ENCODE measurements at places on chromosomes 6 and 20. TPM values are rescaled to one million over a fixed set of nuclear protein-coding genes. Genes with fewer than 3 reads are reported as not detected.

DNA sequence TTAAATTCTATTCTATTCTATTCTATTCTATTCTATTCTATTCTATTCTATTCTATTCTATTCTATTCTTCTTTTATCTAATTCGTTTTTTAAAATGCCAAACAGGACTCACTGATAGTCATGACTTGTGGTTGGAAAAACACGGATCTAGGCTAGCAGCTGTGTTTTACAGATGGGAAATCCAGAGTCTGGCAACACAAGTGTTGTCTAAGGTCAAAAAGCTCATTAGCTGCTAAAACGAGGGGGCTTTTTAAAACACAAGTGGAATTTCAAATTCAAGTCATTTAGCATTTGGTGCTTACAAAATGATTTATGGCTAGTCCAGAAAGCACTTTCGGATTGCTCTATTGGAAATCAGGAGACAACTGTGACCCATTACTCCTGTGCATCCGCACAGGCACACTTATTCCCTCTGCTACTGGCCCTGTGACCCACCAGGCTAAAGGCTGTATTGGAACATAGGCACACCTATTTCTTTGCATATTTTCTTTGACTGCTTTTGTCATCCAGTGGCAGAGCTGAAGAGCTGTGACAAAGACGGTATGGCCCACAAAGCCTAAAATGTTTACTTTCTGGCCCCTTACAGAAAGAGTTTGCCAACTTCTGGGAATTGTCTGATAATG, 17.8 kb upstream of the MLIP start:
- no peak overlapping the region for H3K4me3 ChIP-seq
- H3K4me1 ChIP-seq = peaks cover 4% of the 10 kb centered on the region
- H3K27ac ChIP-seq = no peak overlapping the region

- peaks cover 29% of the 10 kb centered on the region for H3K36me3 ChIP-seq
- H3K27ac ChIP-seq = peak overlapping the region; percentile 44
- H3K4me3 ChIP-seq = no peak overlapping the region
- no peak for DNase-seq
- H3K4me1 ChIP-seq = no peaks in the 10 kb centered on the region
These were observed 77.9 kb downstream of the PHF20 start for GRCh38 chr20:35849706-35850105.

DNA sequence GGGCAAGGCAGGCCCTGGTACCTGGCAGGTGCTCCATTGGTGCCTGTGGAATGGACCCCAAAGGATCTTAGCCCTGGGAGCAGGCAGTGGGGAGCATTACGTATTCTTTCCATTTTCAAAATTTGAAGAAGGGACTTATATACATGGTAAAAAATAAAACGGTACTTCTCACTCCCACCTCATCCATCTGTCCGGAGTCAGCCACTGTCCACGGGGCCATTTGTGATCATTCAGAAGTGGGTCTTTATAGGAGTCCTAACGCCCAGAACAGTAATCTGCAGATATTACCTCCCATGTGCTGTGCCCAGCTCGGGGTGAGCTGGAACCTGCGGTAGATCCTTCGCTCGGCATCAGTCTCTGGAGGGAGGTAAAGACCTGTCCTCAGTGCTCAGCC, 110.4 kb downstream of the SYCP2 start:
- H3K27me3 ChIP-seq = peaks cover 23% of the 10 kb centered on the region
- H3K4me3 ChIP-seq = no peak overlapping the region
- no peaks in the 10 kb centered on the region for H3K36me3 ChIP-seq
- peaks cover 14% of the 10 kb centered on the region for H3K4me1 ChIP-seq
- DNase-seq = no peak
- no peak overlapping the region for H3K27ac ChIP-seq

- H3K36me3 ChIP-seq = peaks cover 3% of the 10 kb centered on the region
- H3K27me3 ChIP-seq = no peaks in the 10 kb centered on the region
- peak overlapping the region; percentile 30 for H3K27ac ChIP-seq
- DNase-seq = peak; percentile 21
- no peak overlapping the region for H3K4me3 ChIP-seq
- peaks cover 47% of the 10 kb centered on the region for H3K4me1 ChIP-seq
These were observed 342.7 kb downstream of the PRL start for GRCh38 chr6:21953831-21954801.

DNA sequence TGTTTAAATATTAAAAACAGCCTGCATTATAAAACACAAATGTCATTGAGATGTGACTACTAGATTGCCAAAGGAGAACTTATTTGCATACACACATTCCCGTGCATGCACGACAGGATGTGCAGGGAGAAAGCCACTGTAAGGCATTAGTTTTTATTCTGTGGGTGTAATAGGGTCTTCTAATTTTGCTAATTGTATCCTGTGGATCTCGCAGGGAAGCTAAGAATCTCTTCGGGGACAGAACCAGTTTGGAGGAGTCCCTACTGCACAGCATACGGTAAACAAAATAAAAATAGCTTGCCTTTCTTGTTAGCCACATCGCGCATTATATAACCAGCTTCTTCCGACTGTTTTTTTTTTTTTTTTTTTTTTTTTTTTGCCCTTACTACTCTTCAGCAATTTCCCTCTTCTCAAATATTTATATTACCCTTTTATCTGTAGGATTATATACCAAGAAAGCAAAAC, 2.0 kb downstream of the ATXN1 start:
- H3K4me3 ChIP-seq = peak overlapping the region; percentile 87
- DNase-seq = no peak
- H3K27me3 ChIP-seq = peaks cover 26% of the 10 kb centered on the region
- H3K4me1 ChIP-seq = peaks cover 40% of the 10 kb centered on the region
- H3K27ac ChIP-seq = no peak overlapping the region

DNA sequence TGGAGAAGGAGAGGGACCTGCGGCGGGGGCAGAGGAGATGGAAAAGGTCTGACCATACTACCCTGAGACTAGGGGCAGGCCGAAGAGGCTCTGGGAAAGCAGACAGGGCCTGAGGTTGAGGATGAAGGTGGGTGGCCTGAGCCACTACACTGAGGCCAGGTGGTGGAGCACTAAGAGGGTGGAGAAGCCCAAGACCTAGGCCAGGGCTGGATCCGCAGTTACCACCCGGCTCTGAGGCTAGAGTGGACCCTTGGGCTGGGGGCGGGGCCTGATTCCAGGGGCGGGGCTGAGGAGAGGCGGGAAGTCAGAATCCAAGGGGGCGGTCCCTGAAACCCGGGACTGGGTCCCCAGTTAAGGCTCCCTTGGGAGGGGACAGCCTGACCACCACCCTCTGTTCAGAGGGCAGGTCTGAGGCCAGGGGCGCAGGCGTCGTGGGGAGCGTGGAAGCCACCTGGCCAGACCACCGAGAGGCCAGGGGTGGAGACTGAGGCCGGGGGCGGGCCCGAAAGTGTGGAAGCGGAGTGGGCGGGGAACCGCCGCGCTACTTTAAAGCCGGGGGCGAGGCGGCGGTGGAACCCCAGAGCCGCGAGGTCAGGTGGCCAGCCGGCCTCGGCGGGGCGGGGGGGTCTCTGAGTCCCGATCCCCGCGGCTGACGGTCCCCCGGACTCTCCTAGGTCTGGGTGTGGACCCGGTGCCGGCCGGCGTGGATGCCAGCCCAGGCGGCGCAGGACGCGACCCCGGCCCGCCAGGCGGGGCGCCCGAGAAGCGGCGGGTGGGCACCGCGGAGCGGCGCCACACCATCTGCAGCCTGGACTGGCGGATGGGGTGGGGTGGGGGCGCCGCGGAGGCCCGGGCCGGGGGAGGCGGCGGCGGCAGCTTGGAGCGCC, 8.3 kb downstream of the CCM2L start:
- H3K4me1 ChIP-seq = peaks cover 34% of the 10 kb centered on the region
- peak; percentile 96 for DNase-seq
- 0 out of 2 replicates have a peak, but pooled peaks cover 3% of the 10 kb centered on the region for H3K36me3 ChIP-seq
- H3K27me3 ChIP-seq = peaks cover 16% of the 10 kb centered on the region
- peak overlapping the region; percentile 96 for H3K27ac ChIP-seq

GRCh38 chr6:150072201-150072600, 3.3 kb upstream of the ULBP3 start:
- no peak overlapping the region for H3K27ac ChIP-seq
- H3K4me1 ChIP-seq = peaks cover 14% of the 10 kb centered on the region

GRCh38 chr20:61557621-61558020, 305.6 kb downstream of the CDH4 start:
- H3K27ac ChIP-seq = no peak overlapping the region
- H3K27me3 ChIP-seq = peaks cover 27% of the 10 kb centered on the region
- H3K36me3 ChIP-seq = peaks cover 4% of the 10 kb centered on the region
- peaks cover 16% of the 10 kb centered on the region for H3K4me1 ChIP-seq
- DNase-seq = no peak

DNA sequence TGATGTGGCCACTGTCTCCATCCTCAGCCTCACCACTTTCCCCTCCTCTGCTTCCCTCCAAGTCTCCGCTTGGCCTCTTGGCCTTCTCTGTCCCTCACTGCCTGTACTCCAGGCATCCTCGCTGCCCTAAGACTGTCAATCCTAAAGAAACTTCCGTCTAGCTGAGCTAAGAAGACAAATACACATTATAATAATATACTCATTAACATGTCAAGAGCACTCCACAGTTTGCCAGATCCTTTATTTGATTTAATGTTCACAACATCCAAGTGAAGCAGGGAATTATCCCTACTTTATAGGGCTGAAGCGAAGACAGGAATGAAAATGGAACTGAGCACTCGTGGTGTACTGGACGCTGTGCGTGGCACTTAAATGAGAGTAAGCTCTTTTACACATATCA, 72.4 kb upstream of the SLC22A23 start:
- peaks cover 14% of the 10 kb centered on the region for H3K4me1 ChIP-seq
- H3K4me3 ChIP-seq = no peak overlapping the region
- H3K36me3 ChIP-seq = no peaks in the 10 kb centered on the region
- no peak for DNase-seq
- peaks cover 2% of the 10 kb centered on the region for H3K27me3 ChIP-seq
- no peak overlapping the region for H3K27ac ChIP-seq

DNA sequence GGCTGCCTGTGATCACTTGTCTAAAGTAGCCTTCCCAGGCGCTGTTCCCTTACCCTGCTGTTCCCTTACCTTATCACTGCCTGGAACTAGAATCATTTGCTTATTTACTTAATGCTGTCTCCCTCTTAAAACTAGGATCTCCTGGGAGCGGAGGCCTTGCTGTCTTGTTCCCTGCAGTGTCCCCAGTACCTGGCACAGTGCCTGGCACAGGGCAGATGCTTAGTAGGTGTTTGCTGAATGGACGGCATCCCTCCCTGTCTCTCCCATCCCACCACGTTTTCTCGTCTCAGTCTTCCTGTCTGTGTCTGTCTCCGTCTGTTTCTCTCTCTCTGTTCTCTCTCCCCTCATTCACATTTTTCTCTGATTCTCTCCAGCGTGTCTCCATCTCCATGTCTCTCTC, 99.9 kb upstream of the MYL9 start:
- H3K27ac ChIP-seq = no peak overlapping the region
- no peaks in the 10 kb centered on the region for H3K27me3 ChIP-seq
- DNase-seq = no peak
- H3K4me1 ChIP-seq = peaks cover 4% of the 10 kb centered on the region

DNA sequence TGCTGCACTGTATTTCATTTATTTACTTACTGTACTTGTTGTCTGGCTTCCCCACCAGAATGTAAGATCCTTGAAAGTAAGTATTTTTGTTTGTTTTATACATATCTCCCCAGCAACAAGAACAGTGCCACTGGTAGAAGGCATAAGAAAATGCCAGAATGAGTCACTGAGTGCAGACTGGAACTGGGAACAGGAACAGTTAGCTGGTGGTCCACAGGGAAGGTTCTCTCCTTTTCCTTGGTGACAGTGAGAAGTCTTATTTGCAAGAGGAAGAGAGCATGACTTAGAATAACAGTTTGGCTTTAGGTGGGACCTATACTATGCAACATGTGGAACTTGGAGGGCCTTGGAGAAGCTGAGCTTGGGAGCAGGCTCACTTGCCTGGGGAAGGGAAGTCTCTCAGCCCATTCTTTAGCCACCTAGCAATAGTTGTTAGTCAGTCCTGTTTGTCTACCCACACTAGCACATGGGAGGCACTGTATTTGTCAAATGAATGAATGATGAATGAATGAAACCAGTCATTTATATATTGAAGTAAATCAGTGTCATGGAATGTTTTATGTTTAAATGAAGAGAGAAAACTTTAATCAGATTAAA, 203.5 kb downstream of the KCNQ5 start:
- no peaks in the 10 kb centered on the region for H3K27me3 ChIP-seq
- DNase-seq = no peak
- H3K36me3 ChIP-seq = no peaks in the 10 kb centered on the region
- H3K4me1 ChIP-seq = peaks cover 6% of the 10 kb centered on the region
- no peak overlapping the region for H3K4me3 ChIP-seq

GRCh38 chr20:62622877-62623487, 19.3 kb upstream of the SLCO4A1 start:
- H3K4me3 ChIP-seq = no peak overlapping the region
- no peak overlapping the region for H3K27ac ChIP-seq
- no peak for DNase-seq
- H3K4me1 ChIP-seq = peaks cover 19% of the 10 kb centered on the region

- no peaks in the 10 kb centered on the region for H3K27me3 ChIP-seq
- no peaks in the 10 kb centered on the region for H3K4me1 ChIP-seq
- H3K36me3 ChIP-seq = peaks cover 41% of the 10 kb centered on the region
- H3K27ac ChIP-seq = no peak overlapping the region
These were observed 11.8 kb upstream of the GNRH2 start for GRCh38 chr20:3031524-3032147.

GRCh38 chr6:44556046-44556445, 168.5 kb downstream of the CDC5L start:
- no peaks in the 10 kb centered on the region for H3K36me3 ChIP-seq
- no peak overlapping the region for H3K27ac ChIP-seq
- H3K4me1 ChIP-seq = peaks cover 19% of the 10 kb centered on the region
- H3K4me3 ChIP-seq = no peak overlapping the region
- no peak for DNase-seq

DNA sequence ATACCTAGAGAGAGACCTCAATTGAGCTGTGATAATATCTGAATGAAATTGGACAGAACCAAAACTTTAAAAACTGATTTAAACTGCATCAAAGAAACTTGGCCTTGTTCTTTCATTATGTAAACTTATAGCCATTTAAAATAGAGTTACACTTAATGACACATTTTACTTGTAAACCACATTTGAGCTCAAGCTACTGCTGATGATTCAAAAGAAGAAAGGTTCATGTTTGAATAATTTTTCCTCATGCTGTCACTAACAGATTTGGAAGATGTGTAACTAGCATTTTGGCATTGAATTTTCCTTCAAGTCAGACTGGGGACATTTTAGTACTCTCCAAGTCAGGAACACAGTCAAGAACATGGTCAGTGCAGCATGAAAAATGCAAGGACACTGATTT, 26.9 kb downstream of the POPDC3 start:
- H3K36me3 ChIP-seq = no peaks in the 10 kb centered on the region
- H3K27ac ChIP-seq = no peak overlapping the region
- H3K27me3 ChIP-seq = no peaks in the 10 kb centered on the region
- H3K4me1 ChIP-seq = no peaks in the 10 kb centered on the region

Gene TULP1
- total RNA-seq = 3.4 TPM

Gene ECT2L
- total RNA-seq = not detected

Gene HLA-DOB
- 0.46 TPM for total RNA-seq

Gene SEC23B
- total RNA-seq = 57.0 TPM

Gene OR12D1
- total RNA-seq = not detected

Gene PLCB1
- 17.5 TPM for total RNA-seq

Gene ZSWIM1
- total RNA-seq = 15.2 TPM

Gene ATRN
- total RNA-seq = 19.2 TPM

Gene GHRH
- not detected for total RNA-seq

Gene GJA10
- not detected for total RNA-seq
